ENCODE measurements at places on chromosomes 16 and 17.

- DNase-seq, result no peak
These were observed 18.1 kb downstream of the SPATA32 start for GRCh38 chr17:45243750-45244149.

- DNase-seq, result no peak
These were observed 19.1 kb upstream of the SP6 start for GRCh38 chr17:47870056-47870455.

GRCh38 chr17:71741836-71742235 lies 379.0 kb upstream of the SOX9 start:
- DNase-seq, result peak; percentile 45

GRCh38 chr16:78608305-78608776 lies 508.9 kb downstream of the WWOX start:
- no peak for DNase-seq

GRCh38 chr16:50309527-50310307 lies 43.4 kb downstream of the ADCY7 start:
- DNase-seq, result no peak

DNA sequence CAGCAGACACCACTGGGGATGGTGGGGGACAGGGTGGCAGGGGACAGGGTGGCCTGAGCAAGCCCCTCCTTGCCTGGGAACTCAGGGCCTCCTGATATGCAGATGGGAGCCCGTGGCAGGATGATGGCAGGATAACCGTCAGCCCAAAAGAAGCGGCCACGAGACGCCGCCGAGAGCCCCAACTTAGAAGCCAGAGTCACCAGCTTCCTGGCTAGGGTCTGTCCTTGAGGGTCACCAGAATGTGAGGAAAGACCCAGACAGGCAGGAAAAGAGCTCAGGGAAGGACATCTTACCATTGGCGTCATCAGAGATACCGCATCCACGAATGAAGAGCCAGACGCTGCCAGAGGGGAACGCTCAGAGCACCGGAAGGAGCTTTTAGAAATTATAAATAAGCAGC lies 19.4 kb downstream of the RAB40C start:
- DNase-seq, result no peak

- DNase-seq, result no peak
These were observed 3.6 kb downstream of the CDT1 start for GRCh38 chr16:88807142-88807625.

GRCh38 chr17:76538941-76539570 lies 788 bp upstream of the PRCD start:
- DNase-seq, result no peak

Data from M059J (cell line).